Smooth muscle cell of the coronary artery (primary cell): ENCODE measurements at places on chromosomes 6 and 20. TPM values are rescaled to one million over a fixed set of nuclear protein-coding genes. Genes with fewer than 3 reads are reported as not detected.

The PDYN gene
- total RNA-seq = not detected in 2 replicates

The ULBP1 gene
- total RNA-seq = 0.30 TPM in 1 of 2 replicates, not detected in the other

The KCNK15 gene
- 1.1 and 14.9 TPM in 2 replicates for total RNA-seq

The TMEM14A gene
- 13.0 and 26.0 TPM in 2 replicates for total RNA-seq

The MAFB gene
- 0.23 and 3.2 TPM in 2 replicates for total RNA-seq

The APCDD1L gene
- 2.5 and 26.5 TPM in 2 replicates for total RNA-seq

The SIRPA gene
- 6.0 and 8.2 TPM in 2 replicates for total RNA-seq

The GTF3C6 gene
- total RNA-seq = 32.1 and 52.0 TPM in 2 replicates

The TMEM217 gene
- total RNA-seq = 1.4 and 2.4 TPM in 2 replicates

The CFAP206 gene
- 0.23 and 0.59 TPM in 2 replicates for total RNA-seq

The PAK5 gene
- total RNA-seq = not detected in 2 replicates
